ENCODE measurements at places on chromosomes 2 and 18.

GRCh38 chr2:60544954-60545560, 8.4 kb downstream of the BCL11A start:
- DNase-seq: no peak

DNA sequence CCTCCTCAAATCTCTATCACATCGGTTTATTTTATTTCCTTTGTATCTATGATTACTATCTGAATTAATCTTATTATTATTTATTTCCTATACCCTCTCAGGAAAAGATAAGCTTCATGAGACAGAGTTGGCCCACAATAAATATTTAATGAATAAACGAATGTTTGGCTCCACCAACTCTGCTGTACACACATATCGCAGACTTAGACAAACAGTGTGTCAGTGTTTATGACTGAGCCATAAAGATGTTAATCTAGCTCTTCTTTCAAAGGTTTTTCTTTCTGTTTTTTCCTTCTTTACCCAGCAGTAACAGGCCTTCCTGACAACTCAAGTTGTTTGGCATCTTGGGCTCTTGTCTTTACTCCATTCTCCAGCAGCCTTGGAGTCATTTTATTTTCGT, 329.5 kb downstream of the CDH2 start:
- DNase-seq: no peak

GRCh38 chr2:197369228-197369932, 58.8 kb upstream of the ANKRD44 start:
- no peak for DNase-seq

GRCh38 chr18:6598657-6599056, 130.9 kb upstream of the ARHGAP28 start:
- DNase-seq: no peak

DNA sequence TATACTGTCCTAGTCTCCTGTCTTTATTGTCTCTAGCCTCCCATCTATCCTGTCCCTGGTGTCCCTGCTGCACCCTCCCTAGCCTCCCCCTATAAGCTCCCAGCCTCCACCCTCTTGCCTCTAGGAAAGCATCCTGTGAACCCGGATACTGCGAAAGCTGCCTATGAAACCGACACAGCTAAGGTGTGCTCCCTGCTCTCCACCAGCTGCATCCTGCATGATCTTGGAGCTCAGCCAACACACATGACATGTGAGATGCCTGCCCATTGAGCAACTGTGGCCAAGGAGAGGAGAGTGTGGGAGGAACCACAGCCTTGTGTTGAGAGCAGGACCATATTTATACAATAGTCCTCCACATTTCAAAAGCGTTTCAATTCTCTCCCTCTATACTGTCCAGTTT, 187.1 kb downstream of the ZBTB7C start:
- DNase-seq: no peak

DNA sequence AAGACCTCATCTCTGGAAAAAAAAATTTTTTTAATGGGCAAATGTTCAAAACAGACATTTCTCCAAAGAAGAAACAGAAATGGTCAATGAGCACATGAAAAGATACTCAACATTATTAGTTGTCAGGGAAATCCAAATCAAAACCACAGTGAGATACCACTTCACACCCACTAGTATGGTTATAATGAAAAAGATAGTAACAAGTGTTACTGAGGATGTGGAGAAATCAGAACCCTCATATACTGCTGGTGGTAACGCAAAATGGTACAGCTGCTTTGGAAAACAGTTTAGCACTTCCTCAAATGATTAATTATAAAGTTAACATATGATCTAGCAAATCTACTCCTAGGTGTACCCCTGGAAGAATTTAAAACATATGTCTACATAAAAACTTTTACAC, 29.0 kb upstream of the TCF7L1 start:
- DNase-seq: no peak

GRCh38 chr2:83756219-83756618, 702.9 kb downstream of the SUCLG1 start:
- no peak for DNase-seq
